ENCODE measurements at places on chromosomes 6 and 20.

GRCh38 chr6:74605922-74606581 lies 599.8 kb downstream of the COL12A1 start:
- no peak for DNase-seq

DNA sequence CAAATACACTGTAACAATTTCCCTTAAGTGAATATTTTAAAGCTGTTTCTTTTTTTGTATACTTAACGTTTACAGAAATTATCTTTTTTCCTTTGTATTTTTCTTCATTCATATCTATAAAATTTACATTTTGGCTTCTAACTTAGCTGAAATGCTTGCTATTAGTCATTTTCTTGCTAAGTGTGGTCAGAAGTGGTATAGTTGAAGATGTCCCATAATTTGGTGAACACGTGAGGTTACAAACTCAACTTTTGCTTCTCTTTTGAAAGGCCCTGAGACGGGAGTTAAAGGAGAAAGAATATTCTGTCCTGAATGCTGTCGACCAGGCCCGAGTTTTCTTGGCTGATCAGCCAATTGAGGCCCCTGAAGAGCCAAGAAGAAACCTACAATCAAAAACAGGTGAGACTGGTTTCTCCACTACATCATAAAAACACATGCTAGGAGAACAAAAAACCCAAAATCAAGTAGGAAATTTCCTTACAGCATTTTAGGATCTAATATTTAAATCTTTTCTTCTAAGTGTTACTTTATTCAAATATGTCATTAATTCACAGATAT lies 445.0 kb downstream of the UTRN start:
- DNase-seq: no peak

DNA sequence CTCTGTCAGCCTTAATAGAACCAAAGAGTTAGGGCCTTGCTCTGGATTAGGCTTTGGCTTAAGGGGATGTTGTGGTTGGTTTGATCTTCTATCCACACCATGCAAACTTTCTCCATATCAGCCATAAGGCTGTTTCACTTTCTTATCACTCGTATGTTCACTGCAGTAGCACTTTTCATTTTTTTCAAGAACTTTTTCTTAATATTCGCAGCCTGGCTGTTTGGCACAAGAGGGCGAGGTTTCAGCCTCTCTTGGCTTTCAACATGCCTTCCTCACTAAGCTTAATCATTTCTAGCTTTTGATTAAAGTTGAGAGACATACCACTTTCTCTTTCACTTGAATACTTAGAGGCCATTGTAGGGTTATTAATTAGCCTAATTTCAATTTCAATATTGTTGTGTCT lies 193.1 kb downstream of the NRN1 start:
- no peak for DNase-seq

- no peak for DNase-seq
Measured at GRCh38 chr20:9081423-9081966, 12.6 kb downstream of the PLCB4 start.

- no peak for DNase-seq
Measured at GRCh38 chr6:124924333-124924759, 37.9 kb upstream of the RNF217 start.

Measured in NCI-H1092 treated with DMSO at 0.1 percent for 48 hours (cell line).